ENCODE measurements at places on chromosomes 2 and 18.
A peak's percentile ranks its signal among the peaks of the same experiment; 100 is the strongest.

- no peak for DNase-seq
Observed at GRCh38 chr18:45462179-45462578, 153.1 kb upstream of the SLC14A2 start.

GRCh38 chr2:238483656-238484055 lies 56.9 kb downstream of the ASB1 start:
- no peak for DNase-seq

- no peak for DNase-seq
Observed at GRCh38 chr2:222799262-222799918, 61.4 kb upstream of the ACSL3 start.

DNA sequence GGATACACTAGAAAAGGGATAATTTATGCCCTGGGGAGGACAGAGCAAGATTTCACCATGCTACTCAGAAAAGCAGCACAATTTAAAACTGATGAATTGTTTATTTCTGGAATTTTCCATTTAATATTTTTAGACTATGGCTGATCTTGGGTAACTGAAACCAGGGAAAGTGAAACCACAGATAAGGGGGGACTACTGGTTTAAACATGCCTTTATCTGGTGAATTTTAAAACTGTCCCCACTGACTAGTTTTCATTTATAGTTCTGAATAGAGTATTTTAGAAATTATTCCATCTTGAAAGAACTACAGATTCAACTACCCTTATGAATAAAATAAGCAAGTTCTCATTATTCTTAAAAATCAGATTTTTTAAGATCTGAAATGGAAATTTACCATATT lies 15.0 kb downstream of the NFU1 start:
- no peak for DNase-seq

GRCh38 chr2:47028171-47028570 lies 112.6 kb upstream of the MCFD2 start:
- no peak for DNase-seq

GRCh38 chr2:110101280-110101844 lies 14.3 kb downstream of the MALL start:
- peak; percentile 95 for DNase-seq

GRCh38 chr2:207403950-207404349 lies 125.8 kb upstream of the CREB1 start:
- no peak for DNase-seq

DNA sequence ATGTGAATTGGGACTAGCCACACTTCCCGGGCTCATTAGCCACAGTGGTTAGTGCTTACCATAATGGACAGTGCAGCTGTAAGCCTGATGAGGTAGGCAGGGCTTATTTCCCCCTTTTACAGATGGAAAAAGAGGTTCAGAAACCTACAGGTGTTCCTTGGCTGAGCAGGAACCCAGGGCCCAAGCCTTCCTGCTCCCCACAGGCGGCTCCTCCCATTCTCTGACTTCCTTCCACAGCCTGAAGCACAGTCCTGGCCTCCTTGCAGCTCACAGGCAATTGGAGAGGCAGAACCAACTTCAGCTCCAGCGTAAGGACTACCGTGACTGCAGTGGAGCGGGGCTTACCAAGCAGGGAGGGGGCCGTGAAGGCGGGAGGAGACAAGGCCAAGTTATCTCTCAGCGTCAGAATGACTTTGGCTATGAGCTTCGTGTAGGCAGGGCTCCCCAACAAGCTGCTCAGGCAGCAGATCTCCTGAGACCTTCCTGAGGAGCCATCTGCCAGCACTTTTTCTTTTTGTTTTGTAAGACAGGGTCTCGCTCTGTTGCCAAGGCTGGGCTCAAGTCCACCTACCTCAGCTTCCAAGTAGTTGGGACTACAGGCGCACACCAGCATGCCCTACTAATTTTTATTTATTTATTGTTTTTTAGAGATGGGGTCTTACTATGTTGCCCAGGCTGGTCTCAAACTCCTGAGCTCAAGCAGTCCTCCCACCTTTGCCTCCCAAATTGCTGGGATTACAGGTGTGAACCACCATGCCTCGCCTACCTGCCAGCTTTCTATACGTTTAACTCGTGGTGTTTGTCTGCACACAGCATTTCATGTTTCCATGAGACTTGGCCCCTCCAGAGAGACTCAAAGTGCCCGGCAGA lies 34.2 kb upstream of the NT5DC4 start:
- peak; percentile 55 for DNase-seq

GRCh38 chr2:232316461-232317330 lies 61.9 kb upstream of the ALPP start:
- DNase-seq, result no peak

DNA sequence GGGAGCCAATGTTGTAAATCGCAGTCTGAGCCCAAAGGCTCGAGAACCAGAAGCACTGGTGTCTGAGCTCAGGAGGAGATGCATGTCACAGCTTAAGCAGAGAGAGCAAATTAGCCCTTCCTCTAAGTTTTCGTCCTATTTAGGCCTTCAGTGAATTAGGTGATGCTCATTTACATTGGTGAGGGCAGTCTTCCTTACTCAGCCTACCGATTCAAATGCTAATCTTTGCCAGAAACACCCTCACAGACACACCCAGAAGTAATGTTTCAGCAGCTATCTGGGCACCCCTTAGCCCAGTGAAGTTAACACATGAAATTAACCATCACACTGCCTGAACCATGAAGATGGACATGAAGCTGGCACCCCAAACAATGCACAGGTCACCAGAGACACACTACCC lies 385.1 kb downstream of the STK39 start:
- no peak for DNase-seq

GRCh38 chr2:54259413-54260240 lies 3.6 kb upstream of the TSPYL6 start:
- no peak for DNase-seq

DNA sequence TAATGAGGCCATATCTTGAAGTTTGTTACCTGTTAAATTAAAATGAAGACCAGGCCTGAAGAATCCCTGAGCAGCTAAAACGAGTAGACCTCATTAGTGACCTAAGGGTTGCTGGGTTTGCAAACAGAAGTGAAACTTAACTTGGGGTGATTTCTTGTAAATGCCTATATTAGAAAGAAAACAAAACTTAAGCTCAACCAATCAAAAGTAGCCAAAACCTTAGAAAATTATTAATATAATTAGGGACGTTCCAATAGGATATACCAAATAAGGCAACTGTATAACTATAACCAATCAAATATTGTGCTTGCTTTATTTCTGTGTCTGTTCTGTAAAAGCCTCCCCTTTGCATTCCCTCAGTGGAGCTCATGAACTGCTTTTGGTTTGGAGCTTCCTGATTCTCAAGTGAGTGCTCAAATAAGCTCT lies 137.9 kb upstream of the VRK2 start:
- DNase-seq, result no peak

DNA sequence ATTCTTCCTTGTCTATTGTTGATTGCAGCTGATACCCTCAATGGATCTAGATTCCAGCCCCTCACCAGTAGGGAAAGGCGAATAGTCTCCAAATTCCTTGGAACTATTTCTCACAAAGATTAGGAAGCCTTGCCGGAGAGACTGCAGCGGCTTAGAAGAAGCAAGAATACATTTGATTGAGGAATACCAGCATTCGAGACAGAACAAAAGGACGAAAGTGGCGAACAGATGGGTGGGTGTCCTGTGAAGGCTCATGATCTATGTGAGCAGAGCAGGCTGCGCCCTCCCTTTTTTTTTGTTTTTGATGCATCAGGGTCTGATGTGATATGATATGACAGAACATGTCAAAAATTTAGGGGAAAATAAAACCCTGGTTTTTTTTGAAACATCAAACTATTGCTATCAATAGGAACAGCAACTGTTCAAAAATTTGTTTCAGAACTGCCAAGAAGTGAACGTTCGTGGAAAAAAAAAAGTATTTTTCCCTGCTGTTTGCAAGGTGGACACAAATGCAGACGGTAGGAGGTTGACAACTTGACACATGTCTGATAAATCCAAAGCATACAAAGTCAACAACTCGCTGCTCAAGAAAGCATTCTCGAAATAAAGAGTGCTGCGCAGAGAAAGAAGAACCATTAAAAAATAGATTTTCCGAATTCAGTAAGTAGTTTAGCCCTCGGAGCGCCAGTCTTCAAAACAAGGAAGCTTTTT lies 49.1 kb downstream of the PTGR3 start:
- no peak for DNase-seq

GRCh38 chr2:53242090-53242489 lies 525.5 kb upstream of the CHAC2 start:
- DNase-seq, result no peak

All from suprapubic skin (tissue), 4 donors.